ENCODE measurements at places on chromosomes 1 and 21. TPM values are rescaled to one million over a fixed set of nuclear protein-coding genes. Genes with fewer than 3 reads are reported as not detected.

The SERTAD4 gene
- 0.12 TPM for polyA plus RNA-seq

DNA sequence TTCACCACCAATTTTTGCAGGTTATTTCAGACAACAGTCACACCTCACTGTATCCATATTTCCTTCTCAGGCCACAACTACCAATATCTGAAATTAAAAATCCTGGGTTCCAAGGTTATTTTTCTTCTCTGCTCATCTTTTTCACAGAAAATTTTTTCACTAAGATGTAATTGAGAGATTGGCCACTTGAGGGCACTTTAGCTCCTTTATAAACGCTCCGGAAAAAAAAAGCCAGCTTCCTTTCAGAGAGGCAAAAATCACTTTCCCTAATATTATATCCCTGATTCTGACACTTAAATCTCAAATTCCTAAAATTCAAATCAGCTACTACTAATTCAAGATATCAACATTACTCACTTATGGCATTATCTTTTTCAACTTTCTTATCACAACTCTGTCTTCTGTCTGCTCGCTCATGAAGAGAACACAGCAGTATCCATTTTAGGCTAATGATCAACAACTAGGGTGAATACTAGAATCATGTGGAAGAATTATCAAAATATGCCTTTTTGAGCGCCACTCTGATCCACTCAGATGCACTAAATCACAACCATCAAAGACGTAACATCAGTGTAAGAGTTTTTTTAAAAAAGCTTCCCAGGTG is 101.4 kb upstream of the RGS1 start:
- DNase-seq: no peak

DNA sequence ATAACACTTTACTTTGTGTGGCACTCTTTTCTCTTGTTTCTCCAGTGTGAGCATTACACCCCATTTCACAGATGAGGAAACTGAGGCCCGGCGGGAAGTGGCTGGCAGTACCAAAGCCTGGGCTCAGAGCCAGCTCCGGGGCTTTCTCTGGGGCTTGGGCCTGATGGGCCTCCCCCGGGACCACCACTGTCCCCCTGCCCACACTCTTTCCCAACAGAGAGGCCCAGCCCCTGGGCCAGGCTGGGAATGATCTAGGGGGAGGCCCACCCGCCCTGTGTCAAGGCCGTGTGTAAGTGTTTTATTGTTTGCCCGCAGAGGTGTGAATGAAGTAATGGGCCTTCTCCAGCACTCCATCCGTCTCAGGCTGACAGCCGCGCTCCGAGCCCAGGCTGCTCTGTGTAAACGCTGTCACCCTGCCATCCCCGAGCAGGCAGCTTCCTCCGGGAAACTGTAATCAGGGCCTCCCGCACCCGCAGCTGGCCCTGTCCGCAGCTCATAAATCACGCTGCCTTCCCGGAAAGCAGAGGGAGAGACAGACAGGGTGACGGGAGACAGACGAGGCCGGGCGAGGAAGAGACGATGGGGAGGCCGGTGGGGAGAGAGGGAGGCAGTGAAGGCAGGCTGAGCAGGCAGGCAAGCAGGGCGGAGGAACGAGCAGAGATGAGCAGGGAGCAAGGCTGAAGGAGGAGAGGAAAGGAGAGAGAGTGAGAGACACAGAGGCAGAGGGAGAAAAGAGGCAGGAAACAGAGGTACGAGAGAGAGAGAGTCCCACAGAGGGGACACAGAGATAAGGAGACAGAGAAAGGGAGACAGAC is 109.7 kb upstream of the ZBTB40 start:
- DNase-seq: no peak

- no peak for DNase-seq
Observed at GRCh38 chr21:15172963-15173362, 108.2 kb upstream of the NRIP1 start.

The CELA2A gene
- polyA plus RNA-seq: not detected

The OR6N1 gene
- polyA plus RNA-seq: not detected

DNA sequence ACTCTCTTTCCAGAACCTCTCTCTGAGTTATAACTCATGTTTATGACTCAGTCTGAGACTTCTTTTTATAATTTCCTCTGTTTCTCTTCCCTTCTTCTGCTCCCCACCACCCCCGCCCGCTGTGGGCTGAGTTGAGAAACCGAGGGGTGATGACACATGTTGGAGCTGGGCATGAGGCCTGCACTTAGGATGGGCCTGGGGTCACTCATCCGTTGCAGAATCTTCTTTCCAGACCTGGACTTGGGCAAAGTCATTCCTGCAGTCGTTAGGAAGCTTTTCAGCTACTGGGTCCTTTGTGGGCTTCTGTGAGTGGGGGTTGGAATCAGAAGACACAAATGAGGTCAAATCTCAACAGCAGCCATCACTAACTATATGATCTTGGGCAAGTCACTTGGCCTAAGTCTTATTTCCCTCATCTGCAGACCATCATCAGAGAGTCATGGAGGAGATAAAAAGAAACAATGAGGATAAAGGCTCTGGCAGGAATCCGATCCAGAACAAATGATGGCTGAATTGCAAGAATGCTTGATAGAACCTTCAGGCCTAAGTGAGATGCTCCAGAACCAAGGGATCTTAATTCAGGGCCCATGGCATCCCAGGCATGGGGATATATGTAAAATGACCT is 53.4 kb downstream of the RPS6KA1 start:
- DNase-seq: no peak

The SPRR5 gene
- not detected for polyA plus RNA-seq

DNA sequence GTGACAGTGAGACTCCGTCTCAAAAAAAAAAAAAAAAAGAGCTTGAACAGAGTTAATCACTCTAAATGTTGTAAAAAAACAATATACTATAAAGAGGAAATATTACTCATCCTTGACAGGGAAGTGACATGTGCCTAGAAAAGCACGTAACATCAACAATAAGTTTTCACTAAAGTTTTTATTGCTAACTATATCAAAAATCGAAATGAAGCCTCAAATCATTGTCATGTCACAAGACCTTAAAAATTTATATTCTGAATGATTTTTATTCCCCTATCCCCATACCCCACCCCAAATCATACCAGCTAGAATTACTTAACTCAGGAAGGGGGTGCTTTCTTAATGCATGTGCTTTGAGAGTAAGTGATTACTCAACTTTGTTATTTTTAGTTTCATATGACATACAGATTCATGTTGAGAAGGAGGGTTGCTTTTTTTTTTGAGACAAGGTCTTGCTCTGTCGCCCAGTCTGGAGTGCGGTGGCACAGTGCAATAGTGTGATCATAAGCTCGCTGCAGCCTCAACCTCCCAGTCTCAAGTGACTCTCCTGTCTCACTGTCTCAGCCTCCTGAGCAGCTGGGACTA is 53.6 kb upstream of the MUTYH start:
- no peak for DNase-seq

DNA sequence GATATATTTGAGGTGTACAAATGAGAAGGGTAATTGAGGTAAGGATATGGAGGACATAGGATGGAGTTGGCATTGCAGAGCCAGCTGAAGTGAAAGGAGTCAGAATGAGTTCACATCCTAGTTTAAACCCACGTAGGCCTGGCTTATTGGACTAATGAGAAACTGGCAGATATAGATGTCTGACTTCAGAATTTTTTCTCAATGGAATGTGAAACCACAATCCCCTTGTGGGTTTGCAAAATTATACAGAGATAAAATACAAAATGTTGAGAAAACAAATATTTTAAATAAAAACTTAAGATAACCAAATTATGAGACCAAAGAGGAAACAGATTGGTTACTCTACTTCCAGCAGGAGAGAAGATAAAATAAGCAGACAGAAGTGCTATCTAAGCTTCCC is 277.4 kb upstream of the LRRC7 start:
- DNase-seq: no peak

The DNAH14 gene
- not detected for polyA plus RNA-seq
